A549 treated with ZK216348 at 1 μM for 4 hours (cell line): ENCODE measurements at places on chromosomes 5 and 9. TPM values are rescaled to one million over a fixed set of nuclear protein-coding genes. Genes with fewer than 3 reads are reported as not detected.

ITGA2 gene
- total RNA-seq: 11.7 to 21.3 TPM (median 17.2 TPM) in 5 replicates

CBY3 gene
- total RNA-seq: not detected in 5 replicates

ELOVL7 gene
- 7.4 to 14.1 TPM (median 11.3 TPM) in 5 replicates for total RNA-seq

RETREG1 gene
- total RNA-seq: 2.8 to 3.7 TPM (median 3.6 TPM) in 5 replicates

DND1 gene
- 0.33 to 1.1 TPM (median 0.86 TPM) in 5 replicates for total RNA-seq

PDGFRB gene
- total RNA-seq: 0.13 to 1.0 TPM (median 0.47 TPM) in 5 replicates

CDKN2A gene
- total RNA-seq: 0.23 to 0.38 TPM in 2 of 5 replicates, not detected in the others

ARID3C gene
- total RNA-seq: 0.13 to 0.23 TPM (median 0.19 TPM) in 3 of 5 replicates, not detected in the others

IL13 gene
- 0.13 TPM in 1 of 5 replicates, not detected in the others for total RNA-seq

PDE6A gene
- total RNA-seq: 0.19 to 0.38 TPM (median 0.25 TPM) in 5 replicates
